ENCODE measurements at places on chromosomes 1 and 21.
A peak's percentile ranks its signal among the peaks of the same experiment; 100 is the strongest.

DNA sequence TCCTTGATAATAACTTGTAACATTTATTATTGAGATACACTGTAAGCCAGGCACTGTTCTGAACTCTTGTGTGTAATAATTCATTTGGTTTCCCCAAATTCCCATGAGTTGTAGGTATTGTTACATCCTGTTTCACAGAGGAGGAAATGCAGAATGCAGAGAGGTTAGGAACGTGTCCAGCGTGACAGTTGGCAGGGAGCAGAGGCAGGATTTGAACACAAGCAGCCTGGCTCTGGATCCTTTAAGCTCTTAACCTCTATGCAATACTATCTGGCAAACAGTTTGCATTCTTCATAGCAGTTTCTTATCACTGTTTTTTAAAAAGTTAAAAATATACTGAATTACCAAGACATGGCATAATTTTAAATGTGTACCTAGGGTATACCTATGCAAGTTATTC is 30.5 kb downstream of the EEIG2 start:
- DNase-seq = no peak

- DNase-seq = no peak
These were observed 68.5 kb upstream of the ADAM30 start for GRCh38 chr1:119964673-119965363.

- DNase-seq = no peak
These were observed 6.4 kb upstream of the NBPF11 start for GRCh38 chr1:148158341-148159003.

GRCh38 chr1:212450331-212450881 is 17.7 kb downstream of the NENF start:
- no peak for DNase-seq

DNA sequence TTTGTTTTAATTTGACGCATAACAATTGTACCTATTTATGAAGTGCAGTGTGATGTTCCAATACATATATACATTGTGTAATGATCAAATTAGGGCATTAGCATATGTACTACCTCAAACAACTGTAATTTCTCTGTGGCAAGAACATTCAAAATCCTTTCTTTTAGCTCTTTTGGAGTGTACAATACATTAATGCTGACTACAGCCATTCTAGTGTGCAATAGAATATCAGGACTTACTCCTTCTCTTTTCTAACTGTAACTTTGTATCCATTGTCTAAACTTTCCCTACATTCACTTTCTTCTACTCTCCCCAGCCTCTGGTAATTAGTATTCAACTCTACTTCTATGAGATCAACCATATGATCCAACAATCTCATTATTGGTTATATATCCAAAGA is 1177.4 kb downstream of the KCNT2 start:
- no peak for DNase-seq

GRCh38 chr1:113456967-113457366 is 66.7 kb downstream of the MAGI3 start:
- DNase-seq = no peak

DNA sequence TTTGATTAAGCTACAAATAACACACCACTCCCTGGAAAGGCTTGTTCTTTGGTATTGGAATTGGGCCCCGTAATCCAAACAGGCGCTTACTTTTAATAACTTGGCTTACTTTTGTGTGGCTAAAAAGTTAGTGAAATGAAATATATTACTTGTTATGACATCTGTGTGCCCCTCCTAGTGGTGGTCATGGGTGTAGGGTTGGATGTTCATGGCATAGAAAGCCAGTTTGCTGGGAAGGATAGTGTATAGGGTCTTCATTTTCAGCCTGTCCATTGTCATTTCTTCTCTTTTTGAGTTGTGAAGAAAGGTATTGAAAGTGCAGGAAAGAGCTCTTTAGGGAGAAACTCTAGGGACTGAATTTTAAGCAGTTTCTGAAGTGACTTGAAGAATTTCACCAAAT is 5.9 kb downstream of the CDC14A start:
- no peak for DNase-seq

DNA sequence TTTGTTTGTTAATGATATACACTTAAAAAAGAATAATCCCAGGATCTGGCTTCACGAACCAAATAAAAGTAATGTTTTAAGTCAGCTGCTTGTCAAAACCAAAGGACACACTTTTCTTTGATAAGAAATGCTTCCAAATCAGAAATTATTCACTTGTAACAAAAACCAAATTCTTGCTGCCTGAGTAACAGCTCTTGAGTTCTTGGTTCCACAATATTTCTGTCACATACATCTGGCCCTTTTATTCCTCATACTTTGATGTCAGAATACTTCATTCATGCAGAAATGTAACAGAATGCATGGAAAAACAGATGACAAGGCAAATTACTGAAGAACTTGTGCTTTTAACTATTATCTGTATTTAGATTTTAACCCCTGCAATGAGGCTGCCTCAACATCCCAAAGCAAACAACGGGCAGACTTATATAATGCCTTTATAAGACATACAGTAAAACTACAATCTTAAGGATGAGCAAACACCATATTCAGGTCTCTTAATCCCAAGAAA is 1.5 kb downstream of the VAMP4 start:
- DNase-seq = no peak

- no peak for DNase-seq
These were observed 38.6 kb upstream of the ADAMTS1 start for GRCh38 chr21:26883768-26884167.

GRCh38 chr21:25079053-25079452 is 528.2 kb downstream of the MRPL39 start:
- no peak for DNase-seq

GRCh38 chr1:18333220-18333619 is 147.5 kb upstream of the KLHDC7A start:
- no peak for DNase-seq

- DNase-seq = no peak
These were observed 848.2 kb downstream of the USP25 start for GRCh38 chr21:16577975-16578374.

- no peak for DNase-seq
These were observed 5.1 kb downstream of the HDGF start for GRCh38 chr1:156746406-156746727.

- DNase-seq = no peak
These were observed 640 bp downstream of the JTB start for GRCh38 chr1:153976819-153977249.

DNA sequence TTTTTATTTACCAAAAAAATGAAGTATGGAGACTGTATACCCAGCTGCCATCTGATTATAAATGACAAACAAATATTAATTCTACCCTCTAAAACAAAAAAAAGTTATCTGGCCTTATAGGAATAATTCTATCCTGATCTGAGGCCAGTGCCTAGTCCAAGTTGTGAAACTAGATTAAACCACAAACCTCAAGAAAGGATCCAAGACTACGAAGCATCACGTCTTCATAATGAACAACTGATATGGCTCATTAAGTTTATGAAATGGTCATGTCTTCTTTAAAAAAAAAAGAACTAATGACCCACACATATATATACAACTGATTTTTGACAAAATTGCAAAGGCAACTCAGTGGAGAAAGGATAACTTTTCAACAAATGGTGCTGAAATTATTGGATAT is 32.4 kb upstream of the CTTNBP2NL start:
- no peak for DNase-seq

DNA sequence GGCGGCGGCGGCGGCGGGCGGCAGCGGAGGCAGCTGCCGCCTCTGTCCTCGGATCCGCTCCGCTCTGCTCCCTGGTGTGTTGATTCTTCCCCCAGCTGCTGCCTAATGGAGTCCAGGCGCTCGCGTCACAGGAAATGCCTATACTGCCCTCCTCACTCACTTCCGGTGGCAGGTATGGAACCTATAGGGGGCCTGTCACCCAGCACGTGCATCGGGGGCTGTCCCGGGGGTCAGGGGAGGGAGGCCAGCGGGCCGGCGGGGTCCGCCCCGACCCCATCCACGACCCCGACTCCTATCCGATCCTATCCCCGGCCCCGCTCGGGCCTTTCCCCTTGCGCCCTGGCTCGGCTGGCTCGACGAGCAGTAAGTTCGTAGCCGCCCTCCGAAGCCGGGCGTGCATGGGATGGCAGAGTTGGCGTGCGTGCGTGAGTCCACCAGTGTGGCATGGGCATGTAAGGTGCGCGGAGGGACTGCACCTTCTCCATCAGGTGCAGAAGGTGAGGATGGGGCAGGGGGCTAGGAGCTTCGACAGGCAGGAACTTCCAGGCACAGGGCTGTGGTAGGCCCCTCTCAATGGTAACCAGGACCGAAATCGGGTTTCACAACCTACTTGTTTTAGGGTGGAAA is at the start of gene WDR26:
WDR26 (minus strand) TSS at position 107 of the 627 bp plus-strand sequence.
- no peak for DNase-seq

- no peak for DNase-seq
These were observed 240.1 kb downstream of the NPHP4 start for GRCh38 chr1:5751833-5752745.

DNA sequence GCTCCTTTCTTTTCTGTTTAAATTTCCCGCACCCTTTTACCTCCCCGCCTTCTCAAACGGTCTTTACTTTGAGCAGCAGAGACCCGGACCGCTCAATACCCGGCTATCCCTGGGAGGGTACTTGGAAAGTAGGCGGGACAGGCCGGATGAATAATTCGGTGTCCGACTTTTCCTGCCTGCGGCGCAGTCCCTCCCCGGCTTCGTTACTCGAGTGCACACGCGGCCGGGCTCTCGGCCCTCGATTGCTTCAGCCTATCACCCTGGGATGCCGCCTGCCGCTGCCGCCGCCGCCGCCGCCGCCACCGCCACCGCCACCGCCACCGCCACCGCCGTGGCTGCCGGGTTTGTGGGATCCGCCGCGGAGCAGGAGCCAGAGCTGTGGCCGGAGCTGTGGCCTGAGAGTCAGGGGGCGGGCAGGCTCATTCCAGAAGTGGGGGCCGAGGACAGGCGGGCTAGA is 382 bp upstream of the RASAL2 start:
- DNase-seq = peak; percentile 77

- DNase-seq = no peak
These were observed 3.5 kb downstream of the PTCH2 start for GRCh38 chr1:44839576-44839975.

DNA sequence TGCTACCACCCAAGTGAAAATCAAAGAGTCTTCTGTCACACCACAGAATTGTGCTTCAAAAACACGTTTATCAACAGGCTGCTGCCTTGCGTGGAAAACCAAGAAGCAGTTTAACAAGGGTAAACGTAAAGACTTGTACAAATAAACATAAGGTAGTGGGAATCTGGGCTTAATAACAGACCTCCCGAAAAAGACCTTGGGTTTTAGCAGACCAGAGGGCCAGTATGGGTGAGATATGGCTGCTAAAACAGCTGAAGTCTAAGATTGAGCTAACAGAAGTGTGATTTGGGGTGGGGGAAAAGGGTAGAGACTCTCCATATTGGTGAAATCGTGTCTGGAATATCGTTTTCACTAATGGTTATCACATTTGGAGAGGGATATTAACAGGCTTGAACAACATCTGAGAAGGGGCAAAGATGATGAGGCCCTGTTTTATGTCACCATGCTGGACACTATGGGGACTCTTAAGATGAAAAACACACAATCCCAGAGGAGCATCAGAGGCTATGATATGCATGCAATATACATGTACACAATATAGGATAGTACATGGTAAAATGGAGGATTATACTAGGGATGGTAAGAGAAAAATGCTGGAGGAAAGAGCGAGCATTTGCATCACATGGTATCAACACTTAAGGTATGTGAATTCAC is 1.4 kb downstream of the MOV10 start:
- DNase-seq = no peak

DNA sequence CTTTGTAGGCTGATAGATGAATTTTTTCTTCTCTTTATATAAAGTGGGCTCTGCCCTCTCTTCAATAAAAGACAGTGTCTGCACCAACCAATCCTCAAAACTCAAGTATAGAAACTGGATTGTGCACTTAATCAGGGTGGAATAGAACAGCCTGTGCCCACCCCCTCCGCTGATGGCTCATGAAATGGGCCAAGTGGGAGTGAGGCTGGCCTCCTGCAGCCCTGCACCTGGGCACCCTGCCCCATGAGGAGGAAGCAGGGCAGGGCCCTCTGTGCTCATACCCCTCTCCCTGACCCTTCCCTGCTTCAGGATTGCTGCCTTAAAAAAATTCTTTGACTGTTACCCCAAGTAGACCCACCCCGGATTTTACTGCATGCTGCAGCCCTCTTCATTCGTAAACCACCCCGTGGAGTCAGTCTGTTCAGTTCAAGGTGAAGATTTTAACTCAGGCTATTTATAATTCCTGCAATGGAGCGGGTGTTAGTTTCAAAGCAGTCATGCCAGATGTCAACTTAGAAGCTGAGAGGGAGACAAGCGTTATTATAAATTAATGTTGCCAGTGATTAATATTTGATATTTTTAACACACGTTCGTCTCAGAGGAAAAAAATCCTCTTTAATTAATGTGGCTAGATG is 15.8 kb downstream of the PROK1 start:
- DNase-seq = no peak

- no peak for DNase-seq
These were observed 71.4 kb downstream of the ARHGEF16 start for GRCh38 chr1:3525551-3526482.

DNA sequence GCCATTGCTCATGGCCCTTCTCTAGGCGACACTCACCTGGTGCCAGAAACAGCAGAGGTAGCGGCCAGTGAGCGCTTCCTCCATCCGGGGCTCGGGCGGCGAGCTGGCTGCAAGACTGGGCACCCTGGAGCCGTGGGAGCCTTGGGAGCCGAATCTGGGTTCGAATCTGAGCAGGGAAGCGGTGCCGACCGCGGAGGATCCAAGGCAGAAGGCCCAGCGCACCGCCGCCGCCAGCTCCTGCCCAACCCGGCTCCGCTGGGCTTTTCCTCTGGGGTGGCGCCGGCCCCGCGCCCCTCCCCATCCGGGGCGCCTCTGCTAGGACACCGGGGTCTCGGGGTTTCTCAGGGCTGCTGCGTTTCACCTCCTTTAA is 1.7 kb upstream of the PRDM16 start:
- DNase-seq = no peak

- DNase-seq = no peak
These were observed 65.4 kb downstream of the UBIAD1 start for GRCh38 chr1:11338284-11338924.

- DNase-seq = no peak
These were observed 83.9 kb downstream of the DYRK1A start for GRCh38 chr21:37450445-37450941.

DNA sequence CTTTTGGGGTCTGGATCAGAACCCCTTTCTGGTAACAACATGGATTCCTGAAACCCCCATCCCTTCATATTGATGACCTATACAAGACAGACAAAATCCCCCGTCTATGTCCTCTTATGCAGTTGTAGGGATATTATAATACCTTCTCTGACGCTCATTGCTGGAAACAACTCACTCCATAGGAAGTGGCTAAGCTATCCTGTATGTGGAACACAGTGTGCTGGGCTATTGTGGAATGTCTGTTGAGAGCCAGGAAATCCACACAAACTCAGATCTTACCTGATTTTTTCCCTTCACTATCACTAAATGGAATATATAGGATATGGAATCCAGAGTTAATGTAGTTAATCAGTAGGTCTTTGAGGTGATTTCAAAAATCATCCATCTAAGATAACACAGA is 17.7 kb upstream of the PIK3R3 start:
- no peak for DNase-seq

DNA sequence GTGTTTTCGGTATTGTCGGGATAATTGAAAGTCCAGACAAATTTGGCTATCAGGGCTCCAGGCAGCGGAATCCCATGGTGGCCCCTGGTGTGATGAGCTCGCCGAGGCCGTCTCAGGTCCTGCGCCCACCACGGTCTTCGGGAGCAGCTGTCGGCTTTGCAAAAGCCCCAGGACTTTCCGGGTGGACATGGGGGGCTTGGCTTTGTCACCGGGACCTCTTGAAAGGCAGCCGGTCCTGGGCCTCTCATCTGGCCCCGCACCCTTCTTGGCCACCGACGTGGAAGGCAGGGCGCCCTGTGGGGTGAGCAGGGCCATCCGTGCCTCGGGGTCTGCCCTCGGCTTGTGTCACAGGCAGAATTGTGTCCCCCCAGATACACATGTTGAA is 87.1 kb upstream of the ACTRT2 start:
- DNase-seq = no peak

Measured in NCI-H1417 treated with DMSO at 0.1 percent for 48 hours (cell line).